ENCODE measurements at places on chromosomes 4 and X.

- DNase-seq, result no peak
These were observed 59.6 kb downstream of the DCX start for GRCh38 chrX:111352424-111352823.

DNA sequence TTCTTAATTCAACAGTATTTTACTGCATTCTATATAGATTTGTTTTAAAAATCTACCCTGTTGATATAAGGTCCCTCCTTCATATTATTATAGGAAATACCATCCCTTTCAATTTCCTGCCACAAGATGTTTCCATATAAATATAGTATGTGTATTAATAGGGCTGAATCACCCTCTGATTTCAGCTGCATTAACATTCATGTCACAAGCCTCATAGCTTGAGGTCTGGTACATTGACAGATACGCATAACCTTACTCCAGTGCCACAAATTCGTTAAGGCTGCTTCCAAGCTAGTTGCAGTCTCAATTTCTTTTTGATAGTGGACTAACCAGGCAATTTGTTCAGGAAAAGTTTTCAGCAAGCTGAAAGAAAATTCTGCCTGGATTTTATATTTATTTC lies 128.4 kb downstream of the KLHL34 start:
- no peak for DNase-seq

DNA sequence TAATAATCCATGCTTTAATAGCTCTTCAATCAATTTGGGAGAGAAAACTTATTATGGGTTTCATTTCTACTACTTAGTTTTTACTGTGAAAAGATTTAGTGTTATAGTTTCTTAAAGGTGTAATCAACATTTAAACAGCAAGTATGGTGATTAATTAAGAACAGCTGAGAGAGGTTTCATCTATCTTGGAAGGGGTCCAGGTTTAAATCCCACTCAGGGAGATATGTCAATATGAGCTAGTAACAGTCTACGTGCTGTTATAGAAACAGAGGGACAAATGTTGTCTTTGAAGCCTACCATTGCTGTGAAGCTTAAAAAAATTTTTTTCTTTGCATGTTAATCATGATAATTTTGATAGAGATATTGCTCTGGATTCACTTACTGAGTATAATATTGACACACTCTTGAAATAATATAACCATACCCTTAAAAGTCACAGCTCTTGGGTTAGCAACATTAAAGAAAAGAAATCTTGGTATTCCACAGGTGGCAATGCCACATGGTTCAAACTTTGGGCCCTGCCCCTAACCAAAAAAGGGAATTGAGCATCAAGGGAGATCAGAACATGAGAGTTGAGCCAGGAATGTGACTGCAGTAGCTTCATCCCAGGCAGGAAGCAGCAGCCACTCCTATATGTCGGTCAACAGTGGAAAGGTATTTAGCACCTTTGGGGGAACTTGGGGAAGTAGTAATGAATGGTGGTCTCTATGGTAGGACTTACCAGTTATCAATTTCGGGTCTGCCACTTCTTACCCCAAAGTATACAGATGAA lies 107.8 kb downstream of the ANK2 start:
- no peak for DNase-seq

- no peak for DNase-seq
These were observed 64.6 kb upstream of the SH3RF1 start for GRCh38 chr4:169335331-169335730.

- no peak for DNase-seq
These were observed 40.1 kb upstream of the KLHL8 start for GRCh38 chr4:87260477-87260876.

DNA sequence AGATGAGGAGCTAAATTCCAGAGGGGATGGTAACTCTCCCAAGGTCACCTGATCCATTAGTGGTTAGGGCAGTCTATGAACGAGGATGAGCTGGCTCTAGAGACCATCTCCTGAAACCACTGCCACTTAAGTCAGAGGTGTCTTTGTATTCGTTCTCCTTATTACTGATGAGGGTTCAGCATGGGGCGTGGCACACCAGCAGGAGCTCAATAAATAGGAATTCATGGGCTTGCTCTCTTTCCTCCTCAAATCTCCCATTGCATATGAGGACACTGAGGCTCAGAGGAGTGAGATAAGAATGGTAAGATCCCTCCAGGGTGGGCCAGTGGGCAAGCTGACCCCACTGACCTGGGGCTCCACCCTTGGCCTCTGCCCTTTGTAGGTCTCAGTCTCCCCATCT lies 1.7 kb upstream of the GATA1 start:
- no peak for DNase-seq

DNA sequence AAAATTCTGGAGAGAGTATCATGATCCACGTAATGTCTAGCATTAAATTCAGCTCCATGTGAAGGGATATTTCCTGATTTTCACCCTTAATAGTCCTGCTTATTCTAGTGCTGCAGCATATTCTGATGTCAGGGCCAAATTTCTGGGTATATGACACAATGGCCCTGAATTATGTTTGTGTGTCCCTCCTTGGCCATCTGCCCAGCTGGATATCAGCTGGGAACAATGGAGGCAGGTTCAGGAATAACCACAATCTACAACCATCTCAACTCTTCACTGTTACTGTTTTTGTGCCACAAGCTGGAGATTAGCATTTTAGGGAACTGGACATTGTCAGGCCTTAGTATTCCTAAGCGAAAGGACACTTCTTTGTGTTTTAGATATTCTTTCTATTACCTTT lies 3.5 kb downstream of the GLRB start:
- DNase-seq, result no peak

- DNase-seq, result no peak
These were observed 102.5 kb downstream of the PTTG2 start for GRCh38 chr4:38062776-38063097.

GRCh38 chrX:11759172-11759460 lies 1.1 kb downstream of the MSL3 start:
- DNase-seq, result no peak

GRCh38 chrX:68710870-68711576 lies 63.6 kb downstream of the STARD8 start:
- DNase-seq, result no peak

DNA sequence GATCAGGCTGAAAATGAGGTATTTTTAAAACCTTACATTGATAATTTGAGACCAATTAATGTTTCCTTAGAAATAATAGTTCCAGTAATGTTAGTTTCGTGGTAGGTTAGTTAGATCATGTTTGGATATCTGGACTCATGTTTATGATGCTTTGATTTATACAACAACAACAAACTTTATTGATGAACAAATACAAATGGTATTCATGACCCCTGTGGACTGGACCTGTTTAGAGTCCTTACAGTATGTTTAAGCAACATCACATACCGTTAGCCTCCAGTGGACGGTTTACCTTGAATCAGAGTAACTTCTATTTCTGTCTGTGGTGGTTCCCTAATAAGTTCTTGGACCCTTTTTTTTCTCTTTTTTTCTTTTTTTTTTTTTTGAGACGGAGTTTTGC lies 18.0 kb downstream of the ZRSR2 start:
- no peak for DNase-seq

DNA sequence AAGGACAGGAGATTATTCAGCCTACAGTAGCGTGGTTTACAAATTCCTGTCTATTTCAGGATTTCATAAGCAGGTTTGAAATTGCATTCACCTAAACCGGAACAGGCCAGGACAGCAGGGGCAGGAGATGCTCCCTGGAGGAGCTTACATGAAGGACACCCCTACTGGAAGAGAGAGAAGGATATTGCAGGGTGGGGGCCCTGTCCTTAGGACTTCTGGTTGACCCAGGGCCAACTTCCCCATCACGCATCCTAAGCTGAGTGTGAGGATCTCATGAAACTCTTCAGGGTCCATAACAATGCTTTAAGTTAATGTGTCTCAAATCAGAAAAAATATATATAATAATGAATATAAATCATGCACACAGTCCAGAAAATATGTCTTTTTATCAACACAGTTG lies 6.4 kb upstream of the DHRSX start:
- DNase-seq, result no peak

- DNase-seq, result no peak
These were observed 20.4 kb upstream of the FHL1 start for GRCh38 chrX:136126872-136127406.

DNA sequence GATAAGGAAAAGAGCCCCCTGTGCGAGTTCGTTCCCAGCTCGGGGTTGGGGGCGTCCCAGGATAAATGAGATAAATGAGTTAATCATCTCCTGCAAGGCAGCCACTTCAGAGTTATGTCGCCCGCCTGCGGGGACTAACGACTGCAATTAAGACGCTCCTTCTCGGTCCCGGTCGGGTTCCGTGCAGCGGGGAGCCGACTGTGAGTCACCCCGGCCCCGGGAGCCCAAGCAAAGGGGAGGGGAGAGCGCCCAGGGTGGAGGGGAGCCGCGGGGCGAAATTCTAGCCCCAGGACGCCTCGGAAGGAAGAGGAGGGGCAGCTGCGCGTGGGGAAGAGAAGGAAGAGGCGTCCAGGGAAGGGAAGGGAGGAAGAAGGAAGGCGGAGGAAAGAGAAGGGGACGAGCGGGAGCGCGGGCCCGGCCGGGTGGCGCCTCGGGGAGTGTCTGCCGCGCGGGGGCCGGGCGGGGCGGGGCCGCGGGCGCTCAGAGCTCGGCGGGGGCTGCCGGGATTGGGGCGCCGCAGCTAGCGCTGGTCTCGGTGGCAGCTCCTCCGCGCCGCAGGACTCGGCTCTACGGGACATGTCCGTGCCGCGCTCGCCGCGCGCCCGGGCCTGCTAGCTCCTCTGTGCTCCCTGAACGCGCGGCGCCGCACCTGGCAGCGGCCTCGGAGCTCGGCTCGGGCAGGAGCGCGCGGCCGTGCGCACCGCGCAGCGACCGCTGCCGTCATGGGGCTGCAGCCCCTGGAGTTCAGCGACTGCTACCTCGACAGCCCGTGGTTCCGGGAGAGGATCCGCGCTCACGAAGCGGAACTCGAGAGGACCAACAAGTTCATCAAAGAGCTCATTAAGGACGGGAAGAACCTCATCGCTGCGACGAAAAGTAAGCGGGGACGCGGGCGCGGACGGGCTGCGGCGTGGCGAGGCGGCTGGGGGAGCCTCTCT lies at the start of gene ARHGAP10:
Gene ARHGAP10 (plus strand): TSS at position 509 of the 938 bp plus-strand sequence. CDS start 214 bp downstream, at position 723.
- no peak for DNase-seq

- DNase-seq, result no peak
These were observed 9.8 kb upstream of the CCNG2 start for GRCh38 chr4:77147079-77147782.

DNA sequence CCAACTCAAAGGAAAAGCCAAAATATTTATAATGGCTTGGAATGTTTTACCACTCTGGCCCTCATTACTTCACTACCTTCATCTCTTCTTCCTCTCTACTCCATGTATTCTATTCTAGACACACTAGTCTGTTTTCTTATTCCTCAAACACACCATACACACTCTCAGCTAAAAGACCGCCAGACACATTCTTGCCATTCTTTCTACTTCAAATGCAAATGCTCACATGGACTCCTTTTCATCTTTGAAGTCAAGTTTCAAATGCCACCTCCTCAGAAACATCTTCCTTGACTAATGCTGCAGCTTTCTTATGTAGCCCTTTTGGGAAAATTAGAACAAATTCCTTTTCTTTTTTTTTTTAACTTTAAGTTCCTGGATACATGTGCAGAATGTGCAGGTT lies 412.9 kb upstream of the FMR1 start:
- DNase-seq, result no peak

- no peak for DNase-seq
These were observed 81.9 kb upstream of the SCML1 start for GRCh38 chrX:17655211-17656034.

GRCh38 chr4:188660796-188661195 lies 521.6 kb downstream of the TRIML1 start:
- no peak for DNase-seq

GRCh38 chr4:158682066-158682465 lies 10.0 kb downstream of the ETFDH start:
- DNase-seq, result no peak

DNA sequence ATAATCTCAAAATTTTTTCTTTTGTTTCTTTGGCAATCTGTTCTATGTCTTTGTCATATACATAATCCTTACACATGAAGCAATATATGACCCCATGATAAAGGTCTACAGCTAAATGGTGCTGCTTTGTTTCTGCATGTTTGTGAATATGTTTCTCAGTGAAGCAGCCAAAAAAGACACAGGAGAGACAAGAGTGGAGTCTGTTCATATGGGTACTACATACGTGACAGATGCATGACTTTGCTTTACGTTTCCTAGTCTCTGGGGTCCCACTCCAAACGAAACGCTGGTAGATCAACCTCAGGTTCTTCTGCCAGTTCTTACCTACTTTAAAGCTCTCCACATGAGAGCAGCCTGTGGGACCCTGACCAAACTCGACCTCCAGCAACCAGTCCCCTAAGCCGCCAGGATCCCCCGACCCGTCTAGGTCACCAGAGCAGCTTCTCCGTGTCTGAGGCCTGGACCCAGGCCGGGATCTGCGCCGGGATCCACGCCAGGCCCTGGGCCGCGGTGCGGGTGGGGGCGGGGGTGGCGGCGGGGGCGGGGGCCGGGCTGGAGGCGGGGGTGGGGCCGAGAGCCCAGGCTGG lies 1.5 kb downstream of the USP51 start:
- DNase-seq, result no peak

DNA sequence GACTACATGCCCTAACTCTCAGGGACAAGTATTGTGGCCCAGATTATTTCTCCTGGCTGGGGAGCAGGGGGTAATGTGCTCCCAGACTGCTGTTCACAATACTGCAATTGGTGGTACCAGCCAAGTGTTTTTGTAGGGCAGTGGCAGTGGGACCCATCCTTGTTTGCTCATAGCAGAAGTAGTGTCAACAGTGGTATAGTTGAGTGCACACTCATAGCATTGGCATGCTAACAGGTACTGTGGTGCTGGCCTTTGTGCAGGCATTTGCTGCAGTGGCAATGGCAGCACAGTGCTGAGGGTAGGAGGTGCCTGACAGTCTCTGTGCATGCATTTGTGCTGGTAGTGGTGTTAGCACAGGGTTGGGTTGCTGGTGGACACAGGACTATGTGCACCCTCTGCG lies 995.0 kb downstream of the SH3BGRL start:
- DNase-seq, result no peak

DNA sequence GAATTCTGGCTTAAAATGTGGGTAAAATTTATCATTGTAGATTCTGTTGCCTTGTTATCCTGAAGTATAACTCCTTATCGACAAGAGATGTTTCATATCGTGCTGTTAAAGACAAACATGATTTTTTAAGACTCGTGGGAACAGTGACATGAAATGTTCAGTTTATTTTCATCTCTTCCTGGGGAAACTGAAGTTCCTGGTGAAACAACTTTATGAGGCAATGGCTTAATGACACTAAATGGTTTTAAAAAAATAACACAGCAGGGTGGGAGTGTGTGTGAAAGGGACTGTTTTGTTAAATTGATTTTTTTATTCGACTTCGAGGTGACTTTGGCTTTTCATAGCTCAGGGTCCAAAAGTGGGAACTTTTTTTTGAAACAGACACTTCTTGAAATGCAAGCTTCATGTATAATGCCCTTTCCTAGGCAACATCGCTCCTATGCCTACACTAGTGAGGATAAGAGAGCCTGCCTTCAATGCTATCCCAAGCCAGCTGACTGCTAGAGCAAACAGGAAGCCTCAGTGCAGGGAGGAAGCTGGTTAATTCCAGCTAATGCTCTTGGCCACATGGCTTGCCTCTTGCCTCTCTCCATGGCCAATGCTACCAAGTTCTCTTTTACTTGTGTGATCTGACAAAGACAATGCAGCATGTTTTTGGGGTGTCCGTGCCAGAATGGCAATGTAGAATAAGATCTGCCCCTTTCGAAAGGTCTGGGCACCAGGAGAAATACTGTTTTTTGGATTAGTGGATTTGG lies 80.9 kb upstream of the PLAC1 start:
- DNase-seq, result no peak
